ENCODE measurements at places on chromosomes 11 and 22. TPM values are rescaled to one million over a fixed set of nuclear protein-coding genes. Genes with fewer than 3 reads are reported as not detected.

DNA sequence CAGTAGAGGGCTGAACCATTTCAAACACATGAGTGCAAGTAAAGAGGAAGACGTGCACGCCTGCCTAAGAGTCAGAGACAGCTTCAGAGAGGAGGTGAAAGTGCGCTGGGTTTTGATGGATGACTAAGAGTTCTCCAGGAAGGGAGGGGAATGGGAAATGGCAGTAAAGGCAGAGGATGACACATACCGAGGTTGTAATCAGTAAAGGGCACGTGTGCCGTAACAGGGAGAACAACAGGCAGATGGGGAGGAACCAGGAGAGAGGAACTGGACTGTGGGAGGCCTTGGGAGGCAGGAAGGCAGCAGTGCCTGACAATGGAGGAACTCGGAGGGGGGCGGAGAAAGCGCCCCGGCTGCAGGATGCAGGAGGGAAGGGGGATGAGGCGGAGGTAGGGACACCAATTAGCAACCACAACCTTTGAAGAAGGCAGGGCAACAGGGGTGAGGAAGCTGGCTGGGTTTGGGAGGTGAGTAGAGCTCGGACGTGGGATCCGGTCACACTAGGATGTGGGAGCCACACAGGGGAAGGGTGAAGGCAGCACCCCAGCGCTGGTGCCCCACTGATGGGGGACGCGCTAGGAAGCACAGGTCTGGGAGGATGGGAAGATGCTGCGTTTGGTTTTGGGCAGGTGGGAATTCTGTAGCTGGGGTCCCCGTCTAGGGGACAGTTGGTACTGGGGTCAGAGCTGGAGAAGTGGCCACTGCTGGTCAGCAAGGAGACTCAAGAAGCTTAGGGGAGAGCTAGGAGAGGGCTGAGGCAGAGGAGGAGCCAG is 67.4 kb downstream of the SCUBE1 start:
- H3K27me3 ChIP-seq = peaks cover 34% of the 10 kb centered on the region
- no peak overlapping the region for H3K4me3 ChIP-seq
- peaks cover 21% of the 10 kb centered on the region for H3K4me1 ChIP-seq
- peak; percentile 37 for DNase-seq
- H3K36me3 ChIP-seq = peaks cover 4% of the 10 kb centered on the region
- H3K27ac ChIP-seq = peak overlapping the region; percentile 54

SLC15A3 gene
- 6.8 TPM for total RNA-seq

APOBEC3B gene
- total RNA-seq = 43.3 TPM

DNA sequence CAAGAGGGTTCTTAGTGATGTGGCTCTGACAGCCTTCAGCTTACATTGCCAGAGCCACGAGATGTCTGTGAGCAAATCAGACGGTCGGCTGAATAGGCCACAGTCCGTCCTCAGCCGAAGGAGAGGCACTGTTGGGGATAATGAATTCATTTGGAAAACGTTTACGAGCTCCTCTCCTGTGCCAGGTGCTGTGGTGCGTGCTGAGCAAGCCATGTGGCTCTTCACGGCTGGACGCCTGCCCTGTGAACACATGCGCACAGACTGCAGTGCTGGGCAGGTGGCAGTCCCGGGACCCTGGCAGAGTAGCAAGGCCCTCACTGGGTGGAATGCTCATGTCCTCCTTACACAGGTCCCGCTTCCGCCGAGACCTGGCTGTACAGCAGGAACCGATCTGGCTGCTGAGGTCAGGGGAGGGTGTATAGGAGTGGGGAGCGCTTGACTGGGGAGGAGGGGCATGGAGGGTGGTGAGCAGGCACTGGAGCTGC is 6.8 kb downstream of the TBC1D22A start:
- H3K27me3 ChIP-seq = no peaks in the 10 kb centered on the region
- H3K27ac ChIP-seq = peak overlapping the region; percentile 43
- peaks cover 30% of the 10 kb centered on the region for H3K4me1 ChIP-seq
- no peaks in the 10 kb centered on the region for H3K36me3 ChIP-seq

USP2 gene
- total RNA-seq = 1.1 TPM

DERL3 gene
- total RNA-seq = 3.7 TPM

DNA sequence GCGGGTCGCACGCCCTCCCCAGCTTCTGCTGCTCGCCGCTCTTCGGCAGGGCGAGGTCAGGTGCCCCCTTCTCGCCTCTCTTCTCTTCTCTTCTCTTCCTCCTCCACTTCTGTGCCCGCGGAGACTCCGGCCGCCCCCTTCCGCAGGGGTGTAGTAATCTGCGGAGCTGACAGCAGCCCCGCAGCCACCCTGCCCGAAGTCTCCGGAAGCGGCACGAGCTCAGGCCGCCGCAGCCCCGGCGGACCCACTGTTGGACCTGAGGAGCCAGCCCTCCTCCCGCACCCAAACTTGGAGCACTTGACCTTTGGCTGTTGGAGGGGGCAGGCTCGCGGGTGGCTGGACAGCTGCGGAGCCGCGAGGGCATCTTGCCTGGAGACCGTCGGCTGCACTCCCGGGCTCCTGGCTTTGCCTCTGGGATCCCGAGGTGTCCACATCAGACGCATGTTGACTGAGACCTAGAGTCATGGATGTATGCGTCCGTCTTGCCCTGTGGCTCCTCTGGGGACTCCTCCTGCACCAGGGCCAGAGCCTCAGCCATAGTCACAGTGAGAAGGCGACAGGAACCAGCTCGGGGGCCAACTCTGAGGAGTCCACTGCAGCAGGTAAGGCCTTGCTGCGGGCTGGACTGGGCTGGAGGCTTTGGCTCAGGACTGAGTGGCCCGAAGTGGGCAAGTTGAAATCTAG is 486 bp downstream of the STIM1 start:
- peak overlapping the region; percentile 92 for H3K4me3 ChIP-seq
- H3K27ac ChIP-seq = peak overlapping the region; percentile 14
- H3K36me3 ChIP-seq = peaks cover 31% of the 10 kb centered on the region
- H3K27me3 ChIP-seq = no peaks in the 10 kb centered on the region
- H3K4me1 ChIP-seq = peaks cover 43% of the 10 kb centered on the region
- peak; percentile 59 for DNase-seq

GRCh38 chr11:100629671-100630070 is 57.4 kb upstream of the ARHGAP42 start:
- H3K4me1 ChIP-seq = peaks cover 19% of the 10 kb centered on the region
- no peak for DNase-seq
- no peaks in the 10 kb centered on the region for H3K36me3 ChIP-seq
- no peak overlapping the region for H3K27ac ChIP-seq

DNA sequence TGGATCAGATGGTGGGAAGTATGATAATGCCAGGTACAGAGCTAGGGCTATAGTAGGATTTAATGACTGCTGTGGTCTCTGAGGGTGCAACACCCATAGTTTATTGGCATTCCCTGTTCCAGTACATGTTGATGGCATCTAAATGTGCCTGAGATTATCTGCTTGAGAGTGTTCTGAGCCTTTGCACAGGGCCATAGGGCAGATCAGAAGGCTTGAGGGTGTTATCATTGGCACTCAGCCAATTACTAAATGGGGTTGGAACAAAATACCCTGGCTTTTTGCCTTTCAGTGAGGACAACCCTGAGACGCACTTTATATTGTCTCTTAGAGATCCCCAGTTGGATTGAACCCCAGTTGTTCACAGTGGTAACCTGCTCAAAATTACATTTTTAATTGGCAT is 6.7 kb downstream of the SLC5A12 start:
- H3K36me3 ChIP-seq = no peaks in the 10 kb centered on the region
- no peak overlapping the region for H3K27ac ChIP-seq
- peaks cover 26% of the 10 kb centered on the region for H3K27me3 ChIP-seq
- H3K4me3 ChIP-seq = no peak overlapping the region

FGF19 gene
- 0.73 TPM for total RNA-seq

- peaks cover 4% of the 10 kb centered on the region for H3K36me3 ChIP-seq
- no peaks in the 10 kb centered on the region for H3K27me3 ChIP-seq
- H3K4me1 ChIP-seq = peaks cover 11% of the 10 kb centered on the region
- H3K4me3 ChIP-seq = no peak overlapping the region
- DNase-seq = no peak
These were observed 15.9 kb upstream of the GRAMD4 start for GRCh38 chr22:46604306-46604690.

GRCh38 chr11:116929414-116930090 is 92.1 kb upstream of the APOA1 start:
- DNase-seq = no peak
- peaks cover 9% of the 10 kb centered on the region for H3K4me1 ChIP-seq
- H3K27me3 ChIP-seq = no peaks in the 10 kb centered on the region
- H3K36me3 ChIP-seq = peaks cover 5% of the 10 kb centered on the region
- no peak overlapping the region for H3K4me3 ChIP-seq

OR5L2 gene
- not detected for total RNA-seq

RAB3IL1 gene
- total RNA-seq = 0.76 TPM

ELP4 gene
- total RNA-seq = 18.0 TPM

DNA sequence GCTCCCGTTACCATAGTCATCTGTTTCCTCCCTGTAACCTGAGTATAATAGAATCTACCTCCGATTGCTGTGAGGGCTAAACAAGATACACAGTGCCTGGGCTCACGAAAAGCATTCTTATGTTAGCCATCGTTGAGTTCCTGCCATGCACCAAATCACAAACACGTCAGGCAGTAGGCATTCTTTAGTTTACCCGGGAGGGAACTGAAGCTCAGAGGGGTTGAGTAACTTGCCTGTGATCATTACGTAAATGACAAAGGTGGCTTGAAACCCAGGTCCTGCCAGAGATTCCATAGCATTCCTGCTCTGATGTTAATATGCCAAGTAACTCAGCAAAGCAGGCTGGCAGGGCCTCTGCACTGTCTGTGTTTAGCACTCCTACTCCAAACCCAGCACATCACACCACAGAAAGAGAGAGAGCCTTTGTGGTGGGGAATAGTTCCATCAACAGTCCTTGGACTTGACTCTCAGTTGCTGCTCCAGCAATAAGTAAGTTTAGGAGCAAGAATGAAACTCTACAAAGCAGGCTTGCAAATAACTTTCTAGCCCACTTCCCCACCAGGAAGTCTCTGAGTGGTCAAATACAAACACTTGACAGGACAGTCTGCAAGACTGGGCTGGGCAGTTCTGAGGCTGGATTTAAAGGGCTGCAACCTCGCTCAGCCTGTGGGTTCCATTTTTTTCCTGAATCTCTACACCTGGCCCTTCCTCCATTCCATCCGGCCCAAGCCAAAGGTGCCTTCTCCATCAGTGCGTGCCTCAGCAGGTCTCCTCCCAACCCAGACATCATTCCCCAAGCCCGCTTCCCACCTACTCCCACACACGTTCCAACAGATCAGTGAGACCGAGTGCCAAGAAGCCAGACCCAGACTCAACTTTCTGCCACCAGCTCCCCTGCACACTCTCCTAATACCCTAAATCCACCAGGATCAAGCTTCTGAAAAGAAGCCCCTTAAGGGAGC is 1.1 kb downstream of the SCN2B start:
- H3K4me3 ChIP-seq = no peak overlapping the region
- H3K27ac ChIP-seq = no peak overlapping the region
- peaks cover 22% of the 10 kb centered on the region for H3K27me3 ChIP-seq
- no peaks in the 10 kb centered on the region for H3K36me3 ChIP-seq
- no peak for DNase-seq

PANX2 gene
- 2.0 TPM for total RNA-seq

CDC42EP1 gene
- 162 TPM for total RNA-seq

DNA sequence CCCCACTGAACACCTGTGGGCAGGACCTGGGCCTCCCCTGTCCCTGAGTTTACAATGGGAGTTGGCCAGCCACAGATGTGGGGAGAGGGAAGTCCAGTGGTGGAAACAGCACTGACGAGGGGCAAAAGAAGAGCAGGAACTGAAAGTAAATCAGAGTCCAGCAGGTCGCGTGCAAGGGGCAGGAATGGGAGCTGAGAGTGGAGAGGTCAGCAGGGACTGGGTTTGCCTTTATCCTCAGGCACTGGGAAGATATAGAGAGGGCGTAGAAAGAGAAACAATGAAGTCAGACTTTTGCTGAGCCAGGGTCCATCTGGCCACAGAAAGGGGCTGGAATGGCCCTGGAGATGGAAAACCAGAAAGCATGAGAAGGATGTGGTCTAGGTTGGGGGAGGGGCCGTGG is 8.5 kb downstream of the P2RY6 start:
- H3K27ac ChIP-seq = no peak overlapping the region
- peaks cover 27% of the 10 kb centered on the region for H3K27me3 ChIP-seq
- H3K36me3 ChIP-seq = no peaks in the 10 kb centered on the region
- no peak overlapping the region for H3K4me3 ChIP-seq

OSBP2 gene
- total RNA-seq = 5.2 TPM

RIMBP3B gene
- total RNA-seq = 0.17 TPM

NAALAD2 gene
- 0.38 TPM for total RNA-seq

CNTN5 gene
- not detected for total RNA-seq

DNA sequence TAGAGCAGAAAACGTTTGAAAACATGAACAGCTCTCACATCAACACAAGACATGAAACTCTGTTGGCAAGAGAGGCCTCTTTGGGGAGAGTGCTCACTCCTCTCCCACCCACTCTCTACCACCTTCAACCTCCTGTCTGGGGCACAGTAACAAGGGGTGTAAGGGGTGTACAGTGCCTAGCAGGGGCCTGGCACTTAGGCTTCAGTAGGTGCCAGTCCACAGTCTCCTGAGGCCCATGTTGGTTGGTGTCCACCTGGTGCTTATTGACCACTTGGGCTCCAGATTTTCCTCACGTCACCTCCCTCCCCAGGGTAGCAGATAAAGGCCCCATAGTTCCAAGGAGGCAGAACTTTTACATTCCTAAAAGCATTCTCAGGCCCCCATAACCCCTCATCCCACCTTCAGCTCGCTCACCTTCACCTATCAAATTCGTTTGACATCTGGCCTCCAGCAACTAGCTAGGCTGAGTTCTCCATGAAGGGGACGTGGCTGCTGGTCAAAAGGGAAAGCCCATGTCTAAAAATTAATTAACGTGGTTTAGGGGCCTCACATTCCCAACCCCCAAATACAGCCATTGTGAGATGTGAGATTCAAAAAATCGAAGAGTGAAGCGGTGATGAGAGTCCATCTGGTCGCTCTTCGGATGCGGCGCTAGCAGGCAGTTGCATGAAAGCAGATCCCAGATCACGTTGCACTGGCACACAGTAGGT is 712 bp upstream of the MED15 start:
- DNase-seq = no peak
- no peaks in the 10 kb centered on the region for H3K27me3 ChIP-seq
- H3K4me3 ChIP-seq = peak overlapping the region; percentile 79

BDNF gene
- 8.3 TPM for total RNA-seq

GRCh38 chr11:128891913-128892398 is 800 bp downstream of the KCNJ5 start:
- peaks cover 3% of the 10 kb centered on the region for H3K4me1 ChIP-seq
- H3K36me3 ChIP-seq = peaks cover 6% of the 10 kb centered on the region
- DNase-seq = no peak
- H3K27ac ChIP-seq = no peak overlapping the region
- H3K4me3 ChIP-seq = no peak overlapping the region

OR52N4 gene
- not detected for total RNA-seq

- no peaks in the 10 kb centered on the region for H3K4me1 ChIP-seq
- H3K4me3 ChIP-seq = no peak overlapping the region
- no peak for DNase-seq
- no peak overlapping the region for H3K27ac ChIP-seq
- H3K36me3 ChIP-seq = no peaks in the 10 kb centered on the region
These were observed 471.1 kb upstream of the ANO3 start for GRCh38 chr11:25860677-25861450.

DNA sequence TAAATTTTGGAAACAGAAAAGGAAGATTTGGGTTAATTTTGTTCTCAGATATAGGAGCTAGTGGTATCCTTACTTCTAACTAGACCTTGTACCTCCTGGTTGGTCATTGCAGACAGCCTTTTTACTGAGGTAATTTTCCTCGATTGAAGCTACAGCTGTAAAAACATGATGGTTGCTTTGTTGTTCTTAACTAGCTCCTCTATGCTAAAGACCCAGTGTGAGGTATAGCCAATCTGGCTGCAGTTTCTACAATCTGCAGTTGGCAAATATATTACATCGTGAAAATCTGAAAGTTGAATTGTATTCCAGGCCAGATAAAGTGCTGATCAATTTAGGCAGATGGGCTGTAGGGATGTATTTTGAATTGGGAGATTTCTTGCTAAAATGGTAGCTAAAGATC is 116.5 kb downstream of the AASDHPPT start:
- no peak overlapping the region for H3K4me3 ChIP-seq
- H3K27me3 ChIP-seq = no peaks in the 10 kb centered on the region
- DNase-seq = no peak
- H3K4me1 ChIP-seq = no peaks in the 10 kb centered on the region
- no peak overlapping the region for H3K27ac ChIP-seq

Measured in Calu3 (cell line).